Activated T-helper 2 cell treated with anti-CD3 and anti-CD28 coated beads, Interferon-gamma antibody, Interleukin-2, Interleukin-4, amounts not matched to agents 10 μg/mL and 5 μg/mL and 100 μg/mL, durations not matched to agents 14 hours and 24 hours and 36 hours (primary cell): ENCODE measurements at places on chromosomes 12 and 14. TPM values are rescaled to one million over a fixed set of nuclear protein-coding genes. Genes with fewer than 3 reads are reported as not detected.

DNA sequence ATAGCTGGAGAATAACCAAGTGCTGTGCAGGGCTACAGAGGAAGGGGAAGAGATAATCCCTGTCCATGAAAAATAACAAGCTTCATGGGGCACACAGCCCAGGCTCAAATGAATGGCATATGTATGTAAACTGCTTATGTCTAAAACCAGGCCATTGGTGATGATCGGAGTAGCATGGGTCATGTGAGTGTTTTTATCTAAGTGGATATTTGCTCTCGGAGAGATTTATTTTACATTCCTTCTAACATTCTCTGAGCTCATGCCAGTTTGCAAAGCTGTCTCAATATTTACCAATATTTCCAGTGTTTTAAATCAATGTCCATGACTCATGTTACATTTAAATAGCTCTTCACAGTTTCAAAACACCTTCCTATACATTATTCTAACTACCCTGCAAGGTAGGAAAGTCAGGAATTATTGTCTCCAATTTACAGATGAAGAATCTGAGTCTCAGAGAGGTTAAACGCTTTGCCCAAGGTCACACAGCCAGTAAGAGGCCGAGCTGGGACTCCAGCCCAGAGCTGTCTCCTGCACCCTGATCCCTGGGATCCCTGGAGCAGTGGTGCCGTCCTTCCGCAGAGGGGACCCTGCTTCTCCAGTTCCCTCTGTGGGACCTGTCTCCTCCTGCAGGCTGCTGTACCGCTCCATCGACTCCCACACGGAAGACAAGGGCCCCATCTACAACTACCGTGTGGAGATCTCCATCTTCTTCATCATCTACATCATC, 186.7 kb upstream of the FKBP4 start:
- no peak for DNase-seq
- no peak overlapping the region for H3K4me3 ChIP-seq
- no peak overlapping the region for H3K27ac ChIP-seq
- H3K4me1 ChIP-seq, result peaks cover 14% of the 10 kb centered on the region
- no peaks in the 10 kb centered on the region for H3K36me3 ChIP-seq

- no peak overlapping the region for H3K4me3 ChIP-seq
- H3K36me3 ChIP-seq, result peaks cover 44% of the 10 kb centered on the region
- H3K4me1 ChIP-seq, result peaks cover 4% of the 10 kb centered on the region
- H3K27ac ChIP-seq, result no peak overlapping the region
- H3K27me3 ChIP-seq, result no peaks in the 10 kb centered on the region
These were observed 8.6 kb upstream of the ARPC3 start for GRCh38 chr12:110458756-110459155.

DNA sequence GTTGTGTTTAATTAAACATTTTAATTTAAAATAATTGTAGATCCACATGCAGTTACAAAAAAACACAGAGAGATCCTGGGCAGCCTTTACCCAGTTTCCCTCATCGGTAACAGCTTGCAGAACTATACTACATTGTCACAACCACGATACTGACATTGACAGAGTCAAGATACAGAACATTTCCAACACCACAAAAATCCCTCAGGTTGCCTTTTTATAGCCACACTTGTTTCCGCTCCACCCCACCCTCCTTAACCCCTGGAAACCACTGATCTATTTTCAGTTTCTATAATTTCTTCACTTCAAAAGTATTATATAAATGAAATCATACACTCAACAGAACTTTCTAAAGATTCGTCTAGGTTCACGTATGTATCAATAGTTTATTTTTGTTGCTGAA, 458.8 kb upstream of the SOX5 start:
- H3K4me1 ChIP-seq, result peaks cover 6% of the 10 kb centered on the region
- no peak overlapping the region for H3K27ac ChIP-seq
- no peak overlapping the region for H3K4me3 ChIP-seq
- DNase-seq, result no peak

Gene IFNG-AS1
- not detected in 2 replicates for total RNA-seq

Gene LALBA
- not detected in 2 replicates for total RNA-seq

DNA sequence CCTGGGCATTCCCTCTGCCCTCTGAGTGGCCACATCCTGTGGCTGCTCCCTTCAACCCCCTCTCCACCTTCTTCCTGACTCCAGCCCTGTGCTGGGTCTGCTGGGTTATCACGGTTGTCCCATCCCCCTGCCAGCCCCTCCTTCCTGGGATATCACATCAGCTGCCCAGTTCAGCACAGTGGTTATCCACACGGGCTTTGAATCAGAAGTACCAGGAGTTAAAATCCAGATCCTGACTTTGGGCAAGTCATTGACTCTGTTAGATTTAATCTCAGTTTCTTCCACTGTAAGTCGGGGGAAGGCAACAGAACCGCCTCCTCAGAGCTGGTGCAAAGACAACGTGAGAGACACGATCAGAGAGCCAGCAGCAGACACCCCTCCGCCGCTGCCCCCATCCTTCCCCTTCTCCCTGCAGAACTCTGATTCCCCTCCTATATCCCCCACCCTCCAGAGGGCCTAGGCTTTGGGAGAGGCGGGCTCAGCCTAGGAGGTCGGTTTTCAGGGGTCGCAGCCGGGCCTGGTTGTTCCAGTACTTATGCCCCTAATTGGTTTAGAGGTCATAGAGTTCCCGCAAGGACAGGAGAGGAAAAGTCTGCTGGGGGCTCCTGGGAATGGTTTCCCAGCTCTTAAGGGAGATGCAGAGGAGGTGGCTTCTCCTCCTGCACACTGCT, 42.5 kb downstream of the PRIMA1 start:
- H3K4me1 ChIP-seq, result no peaks in the 10 kb centered on the region
- H3K27me3 ChIP-seq, result no peaks in the 10 kb centered on the region
- no peak overlapping the region for H3K4me3 ChIP-seq
- no peak for DNase-seq
- no peaks in the 10 kb centered on the region for H3K36me3 ChIP-seq

DNA sequence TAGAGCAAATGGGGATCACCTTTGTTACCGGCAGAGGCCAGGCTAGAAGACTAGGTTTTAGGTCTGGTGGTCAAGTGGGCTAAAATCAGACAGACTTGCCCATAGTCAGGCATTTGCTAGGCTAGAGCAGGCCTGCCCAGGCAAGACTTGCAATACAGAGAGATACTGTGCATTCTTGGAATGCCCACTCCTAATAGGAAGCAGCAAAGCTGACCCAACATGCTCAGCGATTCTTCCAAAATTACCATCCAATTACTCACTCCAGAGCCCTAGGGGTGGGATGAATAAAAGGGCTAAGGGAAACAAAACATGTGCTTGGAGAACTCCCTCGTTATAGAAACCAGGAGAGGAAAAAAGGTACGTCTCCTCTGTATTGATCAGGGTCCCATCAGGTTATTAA, 187.8 kb upstream of the AMIGO2 start:
- H3K27me3 ChIP-seq, result no peaks in the 10 kb centered on the region
- peaks cover 53% of the 10 kb centered on the region for H3K4me1 ChIP-seq
- H3K4me3 ChIP-seq, result no peak overlapping the region

DNA sequence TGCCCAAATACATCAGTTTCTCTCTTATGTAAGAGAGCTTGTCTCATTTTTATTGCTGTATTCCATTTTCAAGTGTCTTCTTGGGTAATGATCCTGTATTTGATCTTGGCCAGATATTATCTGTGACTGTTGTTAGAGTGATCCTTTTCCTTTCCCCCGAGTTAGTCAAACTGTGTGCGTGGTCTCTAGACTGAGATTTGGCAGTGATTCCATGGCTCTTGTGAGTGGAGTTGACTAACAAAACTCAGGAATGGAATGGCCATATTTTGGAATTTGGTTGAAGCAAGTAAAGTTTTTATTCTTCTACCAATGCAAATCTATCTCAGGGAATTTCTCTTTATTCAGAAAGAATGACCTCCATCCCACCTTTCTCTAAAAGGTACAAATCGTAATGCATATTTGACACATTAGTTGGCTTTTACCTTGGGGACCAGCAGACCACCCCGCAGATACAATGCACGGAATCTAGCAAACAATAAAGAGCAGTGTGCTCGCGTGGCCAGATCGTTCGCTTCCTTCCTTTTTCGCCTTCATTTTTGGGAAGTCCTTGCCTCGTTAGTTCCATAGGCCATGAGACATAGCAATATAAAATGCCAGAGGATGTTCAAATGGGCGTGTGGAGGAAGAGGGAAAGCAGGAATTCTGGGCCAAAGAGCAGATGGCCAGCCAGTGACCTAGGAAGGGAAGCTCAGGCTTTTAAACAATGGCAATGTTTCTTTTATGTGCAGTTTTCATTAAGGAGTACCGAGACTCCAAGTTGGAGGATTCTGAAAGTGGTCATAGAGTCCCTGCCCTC, 24.4 kb downstream of the ETV6 start:
- H3K4me1 ChIP-seq, result peaks cover 7% of the 10 kb centered on the region
- DNase-seq, result no peak
- peaks cover 14% of the 10 kb centered on the region for H3K36me3 ChIP-seq
- H3K4me3 ChIP-seq, result no peak overlapping the region
- no peaks in the 10 kb centered on the region for H3K27me3 ChIP-seq
- no peak overlapping the region for H3K27ac ChIP-seq

- no peak for DNase-seq
- no peak overlapping the region for H3K4me3 ChIP-seq
- H3K27ac ChIP-seq, result no peak overlapping the region
These were observed 23.8 kb upstream of the COX6A1 start for GRCh38 chr12:120413901-120414695.

- no peak overlapping the region for H3K27ac ChIP-seq
- no peak for DNase-seq
- H3K27me3 ChIP-seq, result peaks cover 82% of the 10 kb centered on the region
These were observed 1.9 kb upstream of the HOXC5 start for GRCh38 chr12:54030889-54031471.

Gene CCDC196
- not detected in 2 replicates for total RNA-seq

Gene NDUFB1
- total RNA-seq, result 77.3 and 78.6 TPM in 2 replicates

Gene SLC38A4
- total RNA-seq, result not detected in 2 replicates

GRCh38 chr12:1830981-1831963, 10.9 kb downstream of the LRTM2 start:
- peaks cover 11% of the 10 kb centered on the region for H3K27me3 ChIP-seq
- DNase-seq, result peak; percentile 18
- H3K27ac ChIP-seq, result no peak overlapping the region
- H3K4me1 ChIP-seq, result no peaks in the 10 kb centered on the region

Gene KRT75
- total RNA-seq, result not detected in 2 replicates

DNA sequence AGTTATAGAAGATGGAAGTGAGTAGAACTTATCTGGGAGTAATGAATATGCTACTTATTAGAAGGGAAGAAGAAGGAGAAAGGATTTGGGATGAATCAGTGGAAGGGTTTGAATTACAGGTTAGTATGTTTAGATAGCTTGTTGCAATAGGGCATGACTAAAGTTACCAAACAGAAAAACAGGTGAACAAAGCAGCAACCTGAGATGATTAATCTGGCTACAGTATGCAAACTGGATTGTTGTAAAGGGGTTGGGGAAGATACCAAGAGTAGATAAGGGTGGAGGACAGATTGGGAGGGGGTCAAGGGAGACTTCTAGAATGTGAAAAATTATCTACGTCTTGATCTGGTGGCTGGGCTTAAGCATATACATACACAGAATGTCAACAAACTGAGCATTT, 73.4 kb upstream of the CLEC14A start:
- no peaks in the 10 kb centered on the region for H3K36me3 ChIP-seq
- H3K4me3 ChIP-seq, result no peak overlapping the region
- no peak overlapping the region for H3K27ac ChIP-seq
- no peak for DNase-seq

Gene EML5
- total RNA-seq, result 0.39 and 0.55 TPM in 2 replicates

- H3K36me3 ChIP-seq, result no peaks in the 10 kb centered on the region
- no peak for DNase-seq
- no peak overlapping the region for H3K4me3 ChIP-seq
These were observed 322.1 kb downstream of the CCDC91 start for GRCh38 chr12:28512406-28512805.

DNA sequence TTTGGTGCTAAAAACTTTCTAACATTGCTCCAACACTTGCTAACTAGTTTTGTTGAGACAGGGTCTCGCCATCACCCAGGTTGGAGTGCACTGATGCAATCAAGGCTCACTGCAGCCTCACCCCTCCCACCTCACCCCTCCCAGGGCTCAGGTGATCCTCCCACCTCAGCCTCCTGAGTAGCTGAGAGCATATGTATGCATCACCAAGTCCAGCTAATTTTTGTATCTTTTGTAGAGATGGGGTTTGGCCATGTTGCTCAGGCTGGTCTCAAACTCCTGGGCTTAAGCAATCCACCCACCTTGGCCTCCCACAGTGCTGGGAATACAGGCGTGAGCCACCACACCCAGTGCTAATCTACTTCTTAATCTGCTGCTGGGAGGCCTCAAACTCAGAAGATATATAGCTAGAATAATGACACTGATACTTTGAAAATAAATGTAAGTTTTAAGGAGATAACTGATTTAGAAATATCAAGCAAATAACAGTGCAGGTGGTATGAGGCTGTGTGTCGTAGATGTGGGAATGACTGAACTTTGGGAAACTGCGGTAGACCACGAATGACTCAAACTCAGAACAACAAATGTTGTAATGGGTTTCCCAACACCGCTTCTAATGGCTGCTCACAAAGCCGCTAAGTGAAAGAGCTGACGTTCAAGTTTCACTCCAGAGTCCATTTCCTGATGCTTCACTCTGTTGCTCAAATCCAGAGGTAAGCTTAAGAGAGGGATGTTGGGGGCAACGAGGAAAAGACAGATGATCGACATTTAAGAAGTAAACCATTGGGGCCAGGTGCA, 10.0 kb downstream of the TMCC3 start:
- peak overlapping the region; percentile 31 for H3K27ac ChIP-seq
- no peak overlapping the region for H3K4me3 ChIP-seq
- H3K36me3 ChIP-seq, result no peaks in the 10 kb centered on the region
- H3K27me3 ChIP-seq, result peaks cover 69% of the 10 kb centered on the region
- H3K4me1 ChIP-seq, result peaks cover 37% of the 10 kb centered on the region
- peak; percentile 56 for DNase-seq

DNA sequence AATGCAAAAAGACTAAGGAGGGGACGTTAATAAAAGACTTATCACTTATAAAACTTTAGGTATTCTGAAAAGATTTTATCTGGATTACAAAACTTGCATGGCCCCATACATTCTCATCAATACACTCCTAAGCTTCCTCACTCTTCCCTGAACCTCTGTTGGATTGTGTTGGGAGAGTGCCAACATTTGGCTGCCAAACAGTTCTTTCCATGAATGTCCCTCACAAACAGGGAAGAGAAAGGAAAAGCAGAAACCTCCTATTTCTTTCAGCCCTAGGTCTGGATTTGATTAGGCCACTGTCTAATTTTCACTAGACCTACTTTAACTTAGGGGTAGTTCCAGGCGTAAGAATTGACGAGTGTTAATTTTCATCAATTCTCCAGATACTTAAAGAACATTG, 11.7 kb downstream of the PTHLH start:
- no peaks in the 10 kb centered on the region for H3K4me1 ChIP-seq
- H3K27ac ChIP-seq, result no peak overlapping the region
- H3K4me3 ChIP-seq, result no peak overlapping the region
- DNase-seq, result no peak
- peaks cover 44% of the 10 kb centered on the region for H3K27me3 ChIP-seq
